ENCODE measurements at places on chromosomes 12 and 14.

DNA sequence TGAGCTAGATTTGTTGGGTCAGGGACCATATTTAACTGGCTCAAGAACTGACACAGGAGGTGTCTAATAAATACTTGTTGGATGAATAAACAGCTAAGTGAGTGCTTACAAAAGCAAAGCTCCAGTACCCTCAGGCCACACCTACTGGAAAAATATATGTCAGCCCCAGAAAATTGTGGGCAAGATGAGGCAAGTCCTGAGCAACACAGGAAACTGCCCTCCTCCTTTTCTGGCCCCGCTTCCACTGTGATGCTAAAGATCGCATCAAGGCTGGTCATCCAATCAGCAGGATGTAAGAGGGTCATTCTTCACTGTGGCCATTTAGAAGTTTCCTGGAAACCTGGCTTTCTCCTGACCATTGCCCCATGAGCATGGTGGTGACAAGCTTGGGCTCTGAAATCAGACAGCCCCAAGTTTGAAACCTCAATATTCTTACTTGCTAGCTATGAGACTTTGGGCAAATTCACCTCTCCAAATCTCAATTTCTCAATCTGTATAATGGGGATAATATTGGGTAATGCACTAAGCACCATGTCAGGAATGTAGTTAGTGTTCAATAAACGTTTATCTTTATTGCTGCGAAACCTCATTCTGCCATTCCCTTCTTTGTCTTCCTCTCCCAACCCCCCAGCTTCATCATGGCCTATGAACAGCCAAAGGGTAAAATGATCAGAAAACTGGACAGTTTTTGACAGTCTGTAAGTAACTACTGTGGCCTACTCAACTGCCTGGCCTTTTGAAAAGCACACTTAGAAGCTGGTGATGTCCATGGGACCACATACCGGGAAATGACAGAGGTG lies 139.3 kb upstream of the PZP start:
- DNase-seq: no peak

DNA sequence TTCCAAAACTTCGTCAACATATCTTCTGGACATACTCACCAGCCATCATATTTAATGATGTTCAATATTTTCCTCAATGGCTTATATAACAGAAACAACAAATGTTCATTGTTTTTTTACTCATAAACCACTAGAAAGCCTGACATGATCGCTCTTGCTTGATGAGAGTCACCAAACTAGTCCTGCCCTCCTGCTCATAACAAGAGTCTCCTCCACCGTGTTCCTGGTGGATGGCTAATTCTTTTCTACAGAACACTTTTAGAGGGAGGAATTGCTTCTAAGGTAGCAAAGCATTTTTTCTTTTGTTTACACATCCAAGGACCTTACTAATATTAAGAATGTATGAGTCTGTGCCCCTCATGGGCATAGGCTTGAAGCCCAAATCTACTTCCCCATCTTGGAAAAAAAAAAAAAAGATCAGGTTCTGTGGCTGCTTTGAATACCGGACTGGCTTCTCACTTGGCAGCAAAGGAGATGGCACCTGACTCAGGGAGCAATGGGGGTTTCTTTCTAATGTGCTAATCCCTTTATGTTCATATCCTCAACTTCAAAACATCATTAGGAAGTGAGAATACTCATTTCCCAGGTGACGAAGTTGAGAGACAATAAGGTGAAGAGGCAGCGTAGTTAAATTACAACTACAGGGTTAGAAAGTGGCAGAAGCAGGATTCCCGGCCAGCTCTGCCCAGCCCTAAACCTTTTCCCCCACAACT lies 188.8 kb downstream of the EPS8 start:
- DNase-seq: no peak

DNA sequence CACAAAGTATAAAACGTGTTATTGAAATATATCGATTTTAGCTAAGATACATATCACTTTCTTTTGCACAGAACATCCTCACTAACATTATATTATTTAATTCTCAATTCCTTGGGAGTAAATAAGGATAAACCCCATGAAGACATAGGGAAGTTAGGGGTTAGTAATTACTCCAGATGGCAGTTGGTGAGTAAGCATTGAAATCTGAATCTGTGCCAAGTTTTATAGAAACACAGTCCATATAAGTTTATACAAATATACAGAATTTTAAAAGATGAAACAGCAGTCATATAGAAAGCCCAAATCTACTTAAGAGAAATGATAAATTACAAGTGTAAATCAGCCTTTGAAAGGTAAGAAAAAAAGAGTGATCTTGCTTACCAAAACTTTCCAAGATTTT lies 200.4 kb upstream of the SYT10 start:
- no peak for DNase-seq

GRCh38 chr12:75974323-75975187 lies 57.0 kb downstream of the PHLDA1 start:
- DNase-seq: peak; percentile 57

- DNase-seq: no peak
Observed at GRCh38 chr14:44507183-44507582, at the start of gene FSCB. TSS of gene FSCB (minus strand) at chr14:44507283. CDS start at chr14:44506987, 296 bp downstream.

DNA sequence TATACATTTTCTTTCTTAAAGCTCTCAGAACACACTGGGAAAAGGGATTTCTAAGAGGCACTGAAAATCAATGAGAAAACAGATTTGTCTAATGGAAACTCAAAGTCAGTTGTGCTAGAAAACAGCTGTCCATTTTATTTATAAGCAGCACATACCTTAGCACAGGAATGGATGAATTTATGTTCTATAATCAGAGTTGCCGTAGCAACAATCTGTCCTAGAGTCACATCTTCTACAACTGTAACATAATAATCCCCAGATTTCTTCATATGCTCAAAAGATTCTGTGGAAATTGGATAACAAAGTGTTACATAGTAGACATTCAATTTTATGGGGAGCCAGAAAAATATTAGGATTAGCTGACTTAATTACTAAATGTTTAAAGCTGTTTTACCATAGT lies 9.8 kb downstream of the GNPNAT1 start:
- no peak for DNase-seq

DNA sequence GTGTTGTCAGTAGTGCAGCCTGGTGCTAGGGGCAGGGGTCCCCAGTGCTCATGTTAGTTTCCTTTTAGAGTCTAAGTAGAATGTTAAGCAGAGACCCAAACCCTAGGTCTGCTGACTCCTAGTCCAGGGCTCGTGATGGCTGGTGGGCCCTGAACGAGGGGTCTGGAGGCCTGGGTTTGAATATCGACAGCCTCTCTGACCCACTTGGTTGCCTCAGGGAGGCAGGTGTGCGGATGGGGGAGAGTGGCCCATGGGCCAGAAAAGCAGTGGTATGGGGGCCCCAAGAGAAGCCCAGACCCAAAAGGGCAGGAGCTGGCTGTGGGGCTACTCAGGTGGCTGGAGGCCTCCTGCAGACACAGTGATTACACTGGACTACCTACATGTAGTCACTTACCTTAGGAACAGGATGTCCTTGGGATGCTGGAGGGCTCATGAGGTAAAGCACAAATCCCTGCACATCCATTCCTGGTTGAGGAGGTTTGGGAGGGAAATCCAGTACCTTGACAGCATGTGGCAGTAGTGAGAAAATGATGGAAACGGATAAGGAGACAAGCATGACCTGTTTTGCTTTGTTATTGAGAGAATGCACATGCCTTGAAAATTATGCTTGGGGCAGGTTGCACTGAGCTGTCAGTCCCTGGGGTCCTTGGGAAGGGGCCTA lies 1.7 kb upstream of the SLC25A29 start:
- DNase-seq: no peak

DNA sequence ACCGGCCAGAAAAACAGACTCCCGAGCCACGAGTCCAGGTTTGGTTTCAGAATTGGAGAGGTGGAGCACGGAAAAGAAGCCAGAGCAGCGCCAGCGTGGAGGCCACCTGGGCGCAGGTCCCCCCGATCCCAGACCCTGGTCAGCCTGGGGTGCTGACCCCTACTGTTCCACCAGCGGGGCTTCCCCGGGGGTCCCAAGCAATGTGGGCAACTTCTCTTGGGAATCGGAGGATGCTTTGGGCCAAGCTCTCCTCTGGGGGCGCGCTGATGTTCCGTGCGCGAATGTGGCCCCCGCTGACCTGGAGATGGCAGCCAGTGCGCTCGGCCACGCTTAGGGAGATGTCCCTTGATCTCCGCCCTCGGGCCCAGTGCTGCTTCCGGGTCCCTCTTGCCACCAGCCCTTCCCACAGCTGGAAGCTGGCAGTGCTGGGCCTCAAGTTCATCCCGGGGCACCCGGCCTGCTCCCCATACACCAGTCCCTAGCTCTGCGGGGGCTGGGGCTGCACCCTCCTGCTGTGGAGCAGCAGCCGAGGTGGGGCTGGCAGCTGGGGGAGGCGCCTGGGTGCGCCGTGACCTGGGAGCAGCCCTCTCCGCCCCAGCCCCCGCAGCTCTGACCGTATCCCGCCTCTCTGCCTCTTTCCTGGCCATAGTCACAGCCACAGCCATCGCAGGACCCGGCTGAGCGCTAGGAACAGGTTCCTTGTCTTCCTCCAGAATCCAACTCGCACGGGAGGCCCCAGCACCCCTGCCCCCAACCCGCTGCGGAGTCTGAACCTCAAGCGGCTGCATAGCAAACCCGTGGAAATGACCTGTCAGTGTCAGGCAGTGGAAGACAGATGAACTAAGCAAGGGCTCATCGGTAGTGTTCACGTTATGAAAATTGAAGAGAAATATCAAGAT lies 91.2 kb downstream of the RCOR1 start:
- DNase-seq: no peak

DNA sequence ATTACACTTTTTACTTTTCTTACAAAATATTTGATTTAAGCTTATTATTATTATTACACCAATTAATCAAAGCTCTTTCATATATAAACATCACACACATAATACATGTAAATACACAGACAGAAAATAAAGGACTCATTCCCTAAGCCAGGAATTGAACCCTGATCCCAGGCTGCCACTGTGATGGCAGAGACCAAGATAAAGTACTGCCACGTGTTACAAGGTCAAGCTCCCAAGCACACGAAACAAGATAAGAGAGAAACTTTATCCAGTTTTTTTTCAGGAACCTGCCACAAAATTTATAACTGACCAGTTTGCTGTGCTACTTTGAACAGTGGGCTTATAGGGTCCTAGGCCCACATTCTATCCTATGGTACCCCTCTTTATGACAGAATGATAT lies 111.3 kb downstream of the EML1 start:
- no peak for DNase-seq

DNA sequence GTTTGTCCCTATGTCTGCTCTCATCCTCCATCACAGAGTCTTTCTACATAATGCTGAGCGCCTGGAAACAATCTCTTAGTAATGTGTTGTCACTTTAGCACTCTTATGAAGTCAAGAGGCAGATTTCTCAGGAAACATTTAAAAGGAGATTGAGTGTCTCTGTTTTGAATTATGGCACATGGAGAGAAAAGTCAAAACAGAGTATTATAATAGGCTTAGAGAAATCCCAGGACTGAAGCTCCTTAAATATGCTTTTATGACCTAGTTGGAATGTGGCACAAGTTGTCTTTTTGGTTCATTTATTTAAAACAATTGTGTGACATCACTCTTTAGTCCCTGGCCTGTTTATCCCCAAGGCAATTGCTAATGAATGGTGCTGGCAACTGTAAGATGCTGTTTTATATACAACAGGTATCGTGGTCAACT lies 117.8 kb upstream of the HIF1A start:
- no peak for DNase-seq

DNA sequence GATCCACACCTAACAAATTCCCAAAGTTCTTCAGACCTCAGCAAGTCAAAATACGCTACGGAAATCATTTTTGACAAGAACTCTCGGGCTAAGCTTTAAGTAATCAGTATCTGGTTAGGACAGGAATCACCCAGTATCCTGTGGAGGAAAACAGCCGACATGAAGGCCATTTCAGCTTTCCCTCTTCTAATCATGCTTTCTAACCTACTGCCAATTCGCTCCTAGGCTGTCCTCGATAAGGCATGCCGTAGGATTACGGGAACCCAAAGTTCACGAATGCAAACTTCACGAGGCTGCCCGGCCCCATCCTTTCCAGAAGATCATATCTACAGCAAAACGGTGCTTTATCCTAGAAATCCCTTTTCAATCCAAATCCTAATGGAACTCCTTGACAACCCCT lies 81.8 kb upstream of the PTPRB start:
- DNase-seq: no peak

DNA sequence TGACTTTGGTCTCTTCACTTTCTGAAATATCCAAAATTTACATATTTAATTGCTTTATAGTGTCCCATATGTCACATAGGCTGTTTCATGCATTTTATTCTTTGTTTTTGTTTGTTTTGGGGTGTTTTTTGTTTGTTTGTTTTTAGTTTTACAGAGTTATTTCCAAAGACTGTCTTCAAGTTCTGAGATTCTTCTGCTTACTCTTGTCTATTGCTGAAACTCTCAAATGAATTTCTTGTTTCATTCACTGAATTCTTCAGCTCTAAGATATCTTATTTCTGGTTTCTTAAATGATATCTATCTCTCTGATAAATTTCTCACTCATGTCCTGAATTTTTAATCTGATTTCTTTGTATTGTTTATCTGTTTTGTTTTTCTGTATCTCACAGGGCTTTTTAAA lies 412.0 kb upstream of the ATP2B1 start:
- no peak for DNase-seq

DNA sequence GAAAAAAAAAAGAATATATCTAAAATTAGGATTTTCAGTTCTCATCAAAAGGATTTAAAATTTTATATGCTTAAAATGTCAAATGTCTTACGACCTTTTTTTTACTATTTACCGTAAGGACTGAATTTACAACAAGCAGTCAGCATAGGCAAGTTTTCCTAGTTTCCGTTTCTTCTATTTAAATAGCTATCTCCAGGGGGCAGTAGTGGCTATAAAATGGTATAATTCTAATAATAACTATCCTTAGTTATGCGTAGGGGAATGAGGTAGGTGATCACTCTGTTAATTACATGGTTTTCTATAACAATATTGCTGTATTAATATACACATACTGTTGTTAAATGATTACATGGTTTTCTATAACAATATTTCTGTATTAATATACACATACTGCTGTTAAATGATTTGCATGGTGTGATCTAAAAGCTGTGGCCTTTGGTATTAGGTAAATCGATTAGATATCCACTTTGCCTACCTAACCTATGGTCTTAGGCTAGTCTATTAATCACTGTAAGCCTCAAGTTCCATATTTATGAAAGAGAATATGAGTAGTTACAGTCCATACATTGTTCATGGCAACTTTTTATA lies 217.7 kb upstream of the PDZRN4 start:
- peak; percentile 15 for DNase-seq

GRCh38 chr14:103856105-103856504 lies 8.7 kb upstream of the PPP1R13B start:
- DNase-seq: no peak

DNA sequence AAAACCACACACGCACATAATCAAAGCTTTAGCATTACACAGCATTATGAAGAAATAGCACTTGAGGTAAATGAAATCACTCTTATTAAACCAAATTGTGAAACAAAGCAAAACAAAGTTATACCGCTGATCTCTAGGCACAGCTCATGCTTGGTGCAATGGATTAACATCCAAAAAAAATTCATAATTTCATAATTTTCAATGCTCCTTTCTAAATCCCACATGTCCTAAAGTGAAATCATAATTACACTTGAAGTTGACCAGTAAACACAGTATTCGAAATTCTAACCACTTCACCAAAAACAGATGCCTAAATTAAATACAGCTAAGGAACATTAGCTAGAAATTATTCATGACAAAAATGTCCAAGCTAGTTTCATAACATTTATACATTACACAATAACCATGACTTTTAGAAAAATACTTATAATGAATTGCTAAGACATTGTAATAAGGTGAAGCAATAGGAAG lies 1.5 kb downstream of the MLH3 start:
- no peak for DNase-seq
